ENCODE measurements at places on chromosomes 11 and 22.

GRCh38 chr11:130380778-130381177 lies 47.6 kb downstream of the ADAMTS8 start:
- no peak for DNase-seq

DNA sequence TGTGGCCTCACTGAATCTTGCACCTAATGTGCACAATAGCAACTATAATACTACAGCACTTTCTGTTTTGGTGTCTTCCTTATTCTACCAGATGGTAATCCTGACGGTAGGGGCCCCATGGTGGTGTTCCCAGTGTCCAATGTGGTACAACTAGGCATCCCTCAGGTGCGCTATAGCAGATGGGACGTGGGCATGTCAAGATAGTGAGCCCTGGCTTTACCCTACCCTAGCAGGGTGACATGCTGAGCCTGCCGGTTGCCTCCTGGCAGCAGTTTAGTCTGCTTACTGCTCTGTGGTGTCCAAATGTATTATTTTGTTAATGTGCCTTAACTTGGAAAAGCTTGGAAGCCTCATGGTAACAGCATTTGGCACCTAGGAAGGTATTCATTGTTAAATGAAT lies 19.2 kb downstream of the ACO2 start:
- no peak for DNase-seq

- no peak for DNase-seq
Measured at GRCh38 chr22:37353839-37354238, 71.5 kb downstream of the CYTH4 start.

GRCh38 chr11:109510316-109510715 lies 88.3 kb downstream of the C11orf87 start:
- DNase-seq, result no peak

DNA sequence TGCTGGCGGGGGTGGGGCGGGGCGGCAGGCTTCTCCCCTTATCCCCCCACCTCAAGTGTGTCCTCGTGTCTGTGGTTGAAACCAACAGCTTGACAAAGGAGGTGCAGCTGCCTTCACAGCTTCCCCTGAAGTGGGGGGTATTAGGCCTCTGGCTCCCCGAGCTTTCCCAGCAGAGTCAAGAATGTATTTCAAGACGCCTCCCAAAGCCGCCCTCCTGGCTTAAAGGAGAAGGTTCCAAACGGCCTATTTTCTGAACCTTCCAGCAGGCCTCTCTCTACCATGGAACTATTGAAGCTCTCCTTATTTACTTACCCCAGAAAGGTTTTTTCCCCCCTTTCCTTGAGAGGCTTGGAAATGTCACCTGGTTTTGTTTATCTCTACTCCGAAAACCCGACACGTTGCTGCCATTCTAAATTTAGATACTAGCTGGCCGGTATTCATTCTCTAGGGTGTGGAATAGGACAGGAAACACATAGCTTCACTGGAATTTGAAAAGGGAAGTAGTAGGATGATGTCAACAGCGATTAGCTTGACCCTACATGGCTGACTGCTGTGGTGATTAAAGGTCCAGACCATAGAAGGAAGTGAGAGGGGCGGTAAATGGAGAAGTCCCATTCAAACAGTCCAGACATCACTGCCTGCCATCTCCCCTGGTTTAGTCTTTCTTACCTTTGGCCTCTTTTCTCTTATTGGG lies 671 bp upstream of the PICALM start:
- DNase-seq, result no peak

- DNase-seq, result no peak
Measured at GRCh38 chr22:47615051-47615450, 852.6 kb downstream of the TBC1D22A start.

DNA sequence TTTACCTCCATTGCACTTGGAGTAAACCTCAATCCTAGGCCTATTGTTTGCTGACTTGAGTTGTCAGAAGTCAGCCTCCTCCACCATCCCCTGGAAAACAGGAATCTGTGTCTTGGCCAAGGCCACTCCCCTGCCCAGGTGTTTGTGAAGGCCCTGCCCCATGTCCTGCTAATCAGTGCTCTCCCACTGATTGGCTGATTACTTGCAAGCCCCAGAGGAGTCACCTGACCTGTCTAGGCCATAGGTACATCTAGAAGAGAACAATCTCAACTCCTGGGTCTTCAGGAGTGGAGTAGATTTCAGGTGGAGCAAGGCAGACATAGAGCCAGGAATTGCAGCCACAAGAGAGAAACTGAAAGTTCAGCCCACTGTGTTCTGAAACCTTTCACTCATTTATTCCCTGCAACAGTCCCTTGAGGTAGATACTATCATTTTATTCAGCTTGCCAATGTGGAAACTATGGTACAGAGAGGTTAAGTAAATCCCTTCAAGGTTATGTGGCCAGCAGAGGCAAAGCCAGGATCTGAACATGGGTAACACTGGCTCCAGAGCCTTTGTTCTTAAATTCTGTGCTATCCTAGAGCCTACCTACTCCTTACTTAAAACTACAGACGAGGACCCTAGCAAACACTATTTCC lies 10.4 kb downstream of the OAF start:
- DNase-seq, result no peak

DNA sequence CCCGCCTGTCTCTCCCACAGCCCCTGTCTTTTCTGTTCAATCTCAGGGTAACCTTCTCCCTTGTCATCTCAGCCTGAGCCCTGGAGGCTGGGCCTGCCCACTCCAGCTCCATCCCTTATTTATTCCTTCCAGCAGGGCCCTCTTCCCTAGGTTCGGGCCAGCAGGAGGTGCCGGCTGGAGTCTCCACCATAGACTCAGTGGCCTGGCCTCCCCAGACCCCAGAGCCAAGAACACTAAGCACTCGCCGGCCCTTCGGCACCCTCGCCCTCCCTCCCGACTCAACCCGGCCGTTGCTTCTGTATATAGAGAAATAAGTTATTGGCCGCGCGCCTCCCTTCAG lies 1.4 kb upstream of the RAB1B start:
- DNase-seq, result no peak

DNA sequence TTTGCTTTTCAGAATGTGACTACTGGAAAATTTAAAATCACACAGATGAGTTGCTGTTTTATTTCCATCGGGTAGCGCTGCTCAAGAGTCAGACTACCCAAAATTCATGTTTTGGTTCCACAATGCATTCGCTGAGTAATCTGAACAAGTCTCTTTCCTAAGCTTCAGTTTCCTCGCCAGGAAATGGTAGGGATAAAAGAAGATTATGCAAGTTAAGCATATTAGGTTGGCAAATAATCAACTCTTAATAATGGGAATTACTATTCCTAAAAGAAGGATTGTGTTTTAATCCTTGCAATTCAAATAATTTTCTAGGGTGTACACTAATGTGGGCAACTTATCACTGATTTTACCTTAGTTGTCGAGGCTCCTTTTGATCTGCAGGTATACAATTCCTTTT lies 326.5 kb downstream of the LARGE1 start:
- no peak for DNase-seq

DNA sequence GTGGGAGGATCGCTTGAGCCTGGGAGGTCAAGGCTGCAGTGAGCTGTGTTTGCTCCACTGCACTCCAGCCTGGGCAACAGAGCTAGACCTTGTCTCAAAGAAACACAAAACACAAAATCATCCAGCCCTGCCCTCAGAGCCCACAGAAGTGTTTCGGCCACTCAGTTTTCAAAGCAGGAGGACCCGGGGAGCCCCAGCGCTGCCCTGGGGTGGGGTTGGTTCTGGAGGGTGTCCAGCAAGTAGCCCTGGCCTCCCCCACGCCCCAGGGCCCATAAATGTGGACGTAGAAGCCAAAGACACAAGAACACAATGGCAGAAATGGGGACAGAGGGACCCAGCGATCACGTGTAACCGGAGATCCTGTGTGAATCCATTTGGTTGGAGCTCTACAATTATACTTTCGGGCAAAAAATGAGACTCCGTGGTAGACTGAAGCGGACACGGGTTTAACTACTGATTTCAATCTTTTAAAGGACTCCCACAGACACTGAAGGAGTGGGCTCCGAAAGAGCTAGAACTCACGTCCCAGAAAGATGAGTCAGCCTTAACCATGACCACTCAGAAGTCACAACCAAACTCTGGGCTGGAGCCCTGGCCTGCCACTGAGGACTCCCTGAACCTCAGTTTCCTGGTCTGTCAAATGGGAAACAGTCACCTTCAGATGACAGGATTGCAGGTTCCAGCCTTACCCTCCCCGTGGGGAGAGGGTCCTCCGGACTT lies 9.0 kb upstream of the CYTH4 start:
- DNase-seq, result no peak

GRCh38 chr11:129815596-129816461 lies at the start of gene TMEM45B:
Gene TMEM45B, plus strand, starts transcription at chr11:129815848. Its CDS starts 36,635 bp downstream, at chr11:129852483.
- no peak for DNase-seq

- no peak for DNase-seq
Measured at GRCh38 chr11:1049071-1049405, 12.5 kb upstream of the MUC6 start.

GRCh38 chr11:79196950-79197349 lies 243.9 kb downstream of the TENM4 start:
- DNase-seq, result no peak

- no peak for DNase-seq
Measured at GRCh38 chr11:110172468-110173065, 79.4 kb downstream of the ZC3H12C start.

- no peak for DNase-seq
Measured at GRCh38 chr11:132062541-132062940, 692.1 kb downstream of the NTM start.

GRCh38 chr11:36311926-36312595 lies 16.0 kb downstream of the PRR5L start:
- DNase-seq, result peak; percentile 32

- DNase-seq, result no peak
Measured at GRCh38 chr11:34259087-34259486, 98.7 kb downstream of the ABTB2 start.

DNA sequence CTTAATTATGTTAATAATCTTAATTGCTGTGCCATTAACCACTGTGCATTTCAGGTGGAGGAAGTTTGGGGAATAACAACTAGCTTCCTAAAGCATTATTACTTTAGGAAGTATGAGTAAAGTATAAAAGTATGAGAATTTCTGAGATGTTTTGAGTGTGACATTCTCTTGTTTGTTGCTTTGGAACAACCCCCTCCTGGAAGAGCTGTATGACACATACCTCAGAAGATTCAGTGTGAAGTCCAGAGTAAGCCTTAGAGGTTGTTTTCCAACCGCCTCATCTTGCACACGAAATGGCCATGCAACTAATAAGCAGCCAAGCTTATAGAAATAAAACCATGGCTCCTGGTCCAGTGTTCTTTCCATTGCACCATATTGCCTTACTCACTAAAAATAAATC lies 21.7 kb downstream of the CCDC81 start:
- DNase-seq, result no peak

DNA sequence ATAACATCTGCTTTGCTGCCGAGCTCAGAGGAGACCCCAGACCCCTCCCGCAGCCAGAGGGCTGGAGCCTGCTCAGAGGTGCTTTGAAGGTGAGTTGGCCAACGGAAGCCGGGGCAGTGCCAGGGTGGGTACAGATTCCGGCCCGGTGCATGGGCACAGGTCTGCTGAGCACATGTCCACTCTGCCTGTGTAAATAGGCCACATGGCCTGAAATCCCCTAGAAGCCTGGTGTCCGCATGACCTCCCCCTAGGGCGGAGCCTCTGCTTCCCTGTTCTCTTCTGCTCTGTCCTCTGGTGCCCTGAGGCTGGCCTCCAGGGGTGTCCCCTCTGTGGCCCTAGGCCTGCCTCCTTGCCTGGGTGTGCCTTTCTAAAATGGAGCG lies 19.6 kb upstream of the TXNRD2 start:
- DNase-seq, result no peak

- DNase-seq, result no peak
Measured at GRCh38 chr11:94563176-94563847, 3.9 kb upstream of the PIWIL4 start.

GRCh38 chr11:116454020-116454645 lies 318.7 kb downstream of the BUD13 start:
- DNase-seq, result no peak

DNA sequence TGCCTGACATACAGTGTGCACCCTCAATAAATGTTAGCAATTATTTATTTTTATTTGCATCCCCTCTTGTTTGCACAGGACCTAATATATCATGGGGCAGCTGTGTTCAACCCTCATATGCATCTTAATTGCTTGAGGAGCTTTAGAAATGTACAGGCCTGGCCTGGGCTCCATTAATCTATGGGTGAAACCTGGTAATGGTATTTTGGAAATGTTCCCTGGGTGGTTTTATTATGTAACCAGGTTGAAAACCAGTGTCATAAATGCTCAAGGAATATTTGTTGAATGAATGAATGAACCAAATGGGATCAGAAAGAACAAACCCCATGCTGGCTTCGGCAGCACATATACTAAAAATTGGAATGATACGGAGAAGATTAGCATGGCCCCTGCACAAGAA lies 84.0 kb upstream of the PICALM start:
- DNase-seq, result no peak

GRCh38 chr22:23551385-23551784 lies 28.7 kb downstream of the IGLL1 start:
- DNase-seq, result no peak

DNA sequence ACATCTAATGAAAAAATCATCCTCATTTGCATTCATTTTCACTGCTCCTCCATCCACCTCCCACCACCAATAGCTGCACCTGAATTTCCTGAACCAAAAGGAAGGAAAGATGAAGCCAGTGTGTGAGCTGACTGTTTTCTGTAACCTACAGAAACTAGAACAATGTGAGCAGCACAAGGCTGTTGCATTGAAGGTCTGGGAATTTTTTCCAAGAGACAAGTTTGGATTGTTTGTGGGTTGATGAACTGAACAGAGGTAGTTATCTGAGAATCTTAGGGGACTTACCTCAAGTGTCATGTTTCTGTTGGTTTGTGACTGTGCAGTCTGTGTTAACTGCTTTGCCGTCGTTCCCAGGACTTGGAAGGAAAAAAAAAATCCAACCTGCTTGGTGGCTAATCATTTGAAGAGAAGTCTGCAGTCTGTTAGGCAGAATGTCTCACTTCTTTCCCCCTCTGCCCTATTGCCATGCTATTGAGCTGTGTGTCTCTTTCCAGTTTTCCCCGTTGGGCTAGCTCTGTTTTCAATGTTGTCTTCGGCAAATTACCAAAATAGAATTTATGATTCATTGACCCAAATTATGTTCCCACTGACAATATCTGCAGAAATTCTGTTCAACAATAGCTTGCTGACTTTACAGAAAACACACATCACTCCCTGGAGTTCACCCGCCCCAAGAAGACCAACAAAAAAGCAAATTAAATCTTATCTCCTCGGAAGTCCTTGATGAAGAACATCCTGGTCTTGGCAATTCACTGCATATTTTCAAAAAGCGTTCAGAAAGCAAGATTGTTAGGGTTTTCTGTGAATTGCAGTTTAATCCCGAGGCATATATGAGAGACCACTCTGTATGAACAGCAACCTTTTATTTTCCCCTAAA lies 76.0 kb downstream of the SC5D start:
- DNase-seq, result no peak

GRCh38 chr22:44030051-44030701 lies 6.1 kb downstream of the PARVB start:
- no peak for DNase-seq
